ENCODE measurements at places on chromosomes 4 and X.

DNA sequence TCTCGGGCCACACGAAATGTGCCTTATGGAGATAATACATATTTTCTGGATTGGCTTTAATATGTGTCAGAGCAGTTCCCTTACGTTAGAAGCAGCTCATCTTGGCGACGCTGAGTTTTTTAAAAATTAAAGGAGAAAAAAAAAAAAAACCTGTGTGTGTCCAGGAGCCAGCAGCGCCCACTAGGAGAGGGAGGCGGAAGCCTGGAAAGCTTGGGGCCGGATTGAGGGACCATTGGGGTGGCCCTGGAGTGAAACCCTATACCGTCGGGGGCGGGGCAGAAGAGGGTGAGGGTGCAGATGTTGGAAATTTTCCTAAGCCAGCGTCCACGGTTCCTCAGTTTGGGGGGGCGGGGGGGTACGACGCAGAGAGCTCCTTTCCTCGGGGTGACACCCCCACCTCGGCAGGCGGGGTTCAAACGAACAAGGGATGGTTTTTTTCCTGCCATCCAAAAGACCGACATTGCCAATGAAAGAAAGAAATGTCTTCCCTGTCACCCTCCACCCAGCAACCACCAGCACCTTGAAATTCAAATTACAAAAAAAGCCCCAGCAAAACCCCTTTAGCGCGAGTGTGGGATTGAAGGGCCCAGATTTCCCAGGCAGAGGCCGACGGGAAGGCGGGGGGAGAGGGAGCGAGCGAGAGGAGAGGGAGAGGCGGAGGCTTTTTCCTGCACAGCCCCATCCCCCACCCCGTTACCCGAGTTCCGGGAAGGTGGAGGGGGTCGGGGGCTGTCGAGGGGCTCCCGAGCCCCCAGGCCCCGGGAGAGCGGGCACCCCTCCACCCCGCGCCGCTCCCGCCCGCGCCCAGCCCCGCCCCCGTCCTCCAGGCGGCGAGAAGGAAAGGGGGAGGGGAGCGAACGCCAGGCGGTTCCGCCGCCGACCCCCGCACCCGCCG lies 859 bp downstream of the SMARCA1 start:
- DNase-seq: peak; percentile 73

- DNase-seq: no peak
These were observed 26.3 kb downstream of the RTL5 start for GRCh38 chrX:72105436-72105835.

DNA sequence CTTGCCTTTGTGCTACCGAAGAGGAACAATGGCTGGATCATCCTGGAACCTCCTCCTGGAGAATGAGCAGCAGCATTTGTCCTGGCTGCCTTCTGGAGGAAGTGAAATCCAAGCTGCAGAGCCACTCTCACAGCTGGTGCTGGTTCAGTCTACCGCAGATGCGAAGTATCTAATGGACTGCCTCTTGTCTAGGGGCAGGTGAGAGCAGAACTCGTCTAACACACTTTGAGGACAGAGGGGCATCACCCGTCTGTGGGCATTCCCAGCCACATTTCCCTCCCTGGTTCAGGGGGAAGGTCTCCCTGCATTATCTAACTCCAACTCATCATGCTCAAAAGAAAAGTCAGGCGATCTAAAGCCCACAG lies 338.2 kb upstream of the GATB start:
- DNase-seq: no peak

DNA sequence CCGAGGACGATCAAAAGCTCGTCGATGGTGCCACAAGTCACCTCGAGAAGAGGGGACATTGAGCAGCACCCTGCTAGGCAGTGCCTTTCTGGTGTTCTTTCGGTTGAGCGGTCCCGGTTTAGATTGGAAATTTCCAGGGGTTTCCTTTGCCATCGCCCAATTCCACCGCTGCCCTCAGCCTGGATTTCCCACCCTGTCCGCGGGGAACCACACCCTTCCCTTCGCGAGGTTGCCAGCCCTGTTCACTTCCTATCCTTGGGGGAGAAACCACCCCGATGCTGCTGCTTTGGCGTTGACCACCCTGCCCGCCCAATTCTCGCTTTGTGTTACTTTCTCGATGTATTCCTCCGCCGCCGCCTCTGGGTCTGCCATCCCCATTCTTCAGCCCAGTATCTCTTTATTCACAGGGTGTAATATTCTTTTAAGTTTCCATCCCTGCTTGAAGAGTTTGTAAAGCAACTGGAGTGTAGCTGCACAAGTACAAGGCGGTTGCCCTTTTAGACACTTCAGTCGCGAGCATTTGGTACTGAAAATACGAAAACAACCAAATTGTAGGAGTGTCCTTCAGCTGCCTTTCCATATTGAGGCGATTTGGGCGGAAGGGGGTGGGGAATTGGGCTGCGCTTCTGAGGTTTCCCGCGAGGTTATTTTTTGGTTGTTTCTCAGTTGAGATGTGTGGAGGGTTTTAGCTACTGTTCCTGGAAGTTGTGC lies 1.1 kb downstream of the OGT start:
- DNase-seq: peak; percentile 57

- DNase-seq: peak; percentile 73
These were observed 48.6 kb downstream of the PDGFRA start for GRCh38 chr4:54277691-54278090.

- DNase-seq: peak; percentile 53
These were observed 8.9 kb downstream of the ANXA3 start for GRCh38 chr4:78560296-78560963.

DNA sequence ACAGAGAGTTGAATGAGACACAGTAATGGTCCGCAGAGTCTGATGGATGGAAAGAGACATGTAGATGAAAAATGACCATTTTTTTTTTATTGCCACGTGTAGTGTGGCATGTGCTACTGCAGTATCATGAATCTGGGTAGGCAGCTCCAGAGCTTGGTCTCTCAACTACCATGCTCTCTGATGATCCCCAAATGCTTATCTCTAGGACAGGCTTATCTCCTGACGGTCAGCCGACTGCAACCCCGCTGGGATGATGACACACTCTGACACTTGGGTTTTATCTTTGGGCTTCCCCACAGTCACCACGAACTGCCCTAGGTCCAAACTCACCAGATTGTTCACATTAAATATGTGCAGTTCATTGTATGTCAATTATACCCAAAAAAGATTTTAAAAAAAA lies 239.7 kb downstream of the QDPR start:
- no peak for DNase-seq

GRCh38 chr4:37994569-37994968 lies 34.4 kb downstream of the PTTG2 start:
- DNase-seq: no peak

DNA sequence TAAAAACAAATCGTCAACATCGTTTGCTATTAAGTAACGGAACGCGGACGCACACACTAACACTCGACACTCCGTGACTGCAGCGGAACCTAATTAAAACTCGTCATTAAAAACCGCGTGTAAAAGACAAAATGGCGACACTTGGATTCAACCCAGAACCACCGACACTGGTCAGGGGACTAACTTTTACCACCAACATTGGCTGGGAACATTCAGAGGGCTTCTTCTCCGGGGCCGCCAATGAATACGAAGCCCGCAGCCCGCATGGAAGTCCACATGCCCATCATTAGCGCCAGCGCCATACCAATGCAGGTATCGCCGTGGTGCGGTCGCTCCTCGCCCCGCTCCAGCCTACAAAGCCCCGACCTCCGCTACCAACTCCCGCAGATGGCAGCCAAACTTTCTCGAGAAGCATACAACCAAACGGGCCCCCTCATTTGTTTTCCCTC lies 498 bp downstream of the RBMX start:
- DNase-seq: peak; percentile 40

DNA sequence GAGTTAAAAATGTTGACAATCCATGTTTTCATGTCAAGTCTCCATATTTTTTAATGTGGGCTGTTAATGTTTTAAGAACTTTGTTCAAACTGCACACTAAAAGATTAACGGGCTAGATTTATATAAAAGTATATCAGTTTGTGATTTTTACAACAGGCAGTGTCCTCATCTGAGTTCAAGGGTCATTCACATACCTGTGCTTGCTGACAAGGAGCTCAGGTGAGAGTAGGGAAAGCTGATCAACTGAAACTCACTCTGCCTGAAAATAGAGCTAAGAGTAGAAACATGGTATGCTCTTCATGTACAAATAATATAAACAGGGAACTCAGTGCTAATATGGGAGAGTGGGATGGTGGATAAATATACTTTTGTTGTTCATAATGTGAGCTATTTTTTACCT lies 102.3 kb upstream of the DKK2 start:
- DNase-seq: no peak

GRCh38 chrX:39813631-39814277 lies 284.0 kb downstream of the BCOR start:
- DNase-seq: peak; percentile 65

Data from myocyte (in vitro differentiated cells).